ENCODE measurements at places on chromosomes 16 and 17.

GRCh38 chr17:80866050-80866793 is 125.4 kb upstream of the CHMP6 start:
- peak; percentile 68 for DNase-seq

GRCh38 chr17:20852239-20852989 is 190.4 kb downstream of the USP22 start:
- no peak for DNase-seq

DNA sequence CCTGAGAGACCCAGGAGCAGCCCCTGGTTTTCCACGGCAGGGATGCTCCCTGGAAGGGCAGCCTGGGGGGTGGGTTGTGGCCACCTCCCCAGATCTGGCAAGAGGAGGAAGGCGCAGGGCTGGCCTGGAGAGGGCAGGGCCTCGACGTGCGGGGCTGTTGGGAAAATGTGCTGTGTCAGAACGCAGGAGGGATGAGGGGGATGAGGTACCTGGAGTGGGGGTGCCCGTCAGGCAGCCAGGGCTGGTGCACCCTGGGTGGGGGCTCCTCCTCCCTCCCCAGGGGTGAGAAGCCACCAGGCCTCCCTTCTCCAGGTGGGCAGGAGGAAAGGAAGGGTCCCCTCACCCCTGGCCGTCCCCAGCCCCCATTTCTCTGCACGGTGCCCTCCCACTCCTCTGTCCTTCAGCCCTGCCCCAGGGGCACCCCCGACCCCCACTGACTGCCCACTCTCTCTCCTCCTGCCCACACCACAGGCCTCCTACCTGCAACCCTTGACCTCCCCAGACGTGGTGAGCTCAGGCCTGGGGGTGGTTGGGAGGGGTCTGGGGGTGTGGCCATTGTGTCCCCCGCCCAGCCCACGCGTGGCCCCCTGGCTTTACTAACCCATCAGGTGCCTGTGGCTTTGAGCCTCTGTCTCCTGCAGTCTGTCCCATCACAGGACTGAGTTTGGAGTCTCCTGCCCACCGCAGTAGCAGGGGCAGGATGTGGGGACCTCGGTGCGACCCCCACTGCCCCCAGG is 39.6 kb downstream of the BAHCC1 start:
- DNase-seq: no peak

DNA sequence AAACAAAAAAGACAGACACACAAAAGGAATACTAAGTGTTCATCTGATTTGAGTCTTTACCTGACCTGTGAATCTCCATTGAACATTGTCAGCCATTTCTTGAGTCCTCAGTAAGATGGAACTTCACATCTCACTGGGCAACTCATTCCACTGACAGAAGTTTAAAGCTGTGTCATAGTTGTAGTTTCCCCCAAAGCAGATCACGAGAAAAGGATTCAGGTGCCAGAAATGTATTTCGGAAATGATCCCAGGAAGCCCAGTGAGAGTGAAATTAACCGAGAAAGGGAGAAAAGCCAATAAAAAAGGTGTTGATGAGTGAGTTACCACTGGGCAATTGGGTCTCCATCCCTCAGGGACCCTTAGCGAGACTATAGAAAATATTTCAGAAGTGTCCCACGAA is 6.5 kb downstream of the CHD9 start:
- DNase-seq: no peak

GRCh38 chr16:25707982-25708583 is 16.3 kb downstream of the HS3ST4 start:
- no peak for DNase-seq

DNA sequence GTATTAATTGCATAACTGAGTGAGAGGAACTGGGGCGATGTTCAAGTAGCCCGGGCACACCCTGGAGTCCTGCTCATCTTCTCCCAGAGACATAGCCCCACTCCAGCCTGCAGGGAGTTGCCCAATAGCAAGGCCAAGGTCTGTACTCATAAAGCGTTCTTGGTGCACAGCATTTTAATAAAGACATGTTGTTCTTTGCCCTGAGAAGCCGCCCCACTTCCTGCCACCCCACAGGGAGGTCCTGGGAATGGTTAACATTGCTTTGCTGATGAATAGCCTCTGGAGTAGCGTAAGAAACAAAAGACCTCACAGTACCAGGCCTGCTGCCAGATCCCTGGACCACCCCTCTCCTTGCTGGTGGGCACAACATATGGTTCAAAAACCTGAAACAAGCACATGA is 21.6 kb upstream of the CDH1 start:
- no peak for DNase-seq
